ENCODE measurements at places on chromosomes 2 and 18.

DNA sequence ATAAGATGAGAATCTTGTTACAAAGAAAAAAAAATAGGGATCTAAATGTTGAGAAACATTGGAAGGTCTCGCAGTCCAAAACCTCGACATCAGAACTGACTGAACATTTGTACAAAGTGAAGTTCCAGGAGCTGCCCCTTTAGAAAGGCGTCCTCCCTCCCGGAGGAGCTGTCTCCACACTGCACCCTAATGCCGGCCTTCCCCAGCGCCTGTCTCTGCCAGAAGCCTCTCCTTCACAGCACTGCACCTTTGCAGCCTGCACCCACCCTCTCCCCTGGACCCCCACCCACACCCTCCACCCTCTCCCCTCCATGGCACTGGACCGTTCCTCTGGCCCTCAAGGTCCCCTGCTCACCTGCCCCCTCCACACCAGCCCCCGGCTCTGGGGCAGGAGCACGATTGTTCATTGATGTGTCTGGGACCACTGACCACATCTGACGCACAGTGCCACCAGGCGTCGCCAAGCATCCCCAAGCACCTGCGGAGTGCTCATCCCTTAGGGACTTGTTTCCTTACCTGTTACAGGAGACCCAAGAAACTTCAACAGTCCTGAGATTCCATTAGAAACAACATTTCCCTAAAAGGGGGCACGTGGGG, 90.3 kb upstream of the SNTG2 start:
- DNase-seq = peak; percentile 37

- DNase-seq = no peak
Observed at GRCh38 chr2:45256173-45256866, 247.1 kb upstream of the SIX2 start.

DNA sequence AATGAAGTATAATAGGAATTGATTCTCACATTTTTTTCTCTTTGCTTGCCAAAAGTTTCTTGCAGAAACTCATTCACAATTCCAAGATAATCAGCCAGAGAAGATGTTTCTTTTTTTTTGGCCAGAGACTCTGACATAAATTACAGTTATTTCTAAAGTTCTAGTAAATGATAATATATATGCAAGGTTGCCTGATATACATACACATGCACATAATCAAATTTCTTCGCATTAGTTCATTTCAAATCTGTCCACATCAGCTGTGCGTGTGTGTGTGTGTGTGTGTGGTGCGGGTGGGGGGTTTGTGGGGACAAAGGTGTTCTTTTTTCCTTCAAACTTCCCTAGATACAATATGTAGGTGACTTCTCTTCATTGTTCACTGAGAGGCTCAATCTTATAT, 33.2 kb downstream of the OSGEPL1 start:
- DNase-seq = no peak

DNA sequence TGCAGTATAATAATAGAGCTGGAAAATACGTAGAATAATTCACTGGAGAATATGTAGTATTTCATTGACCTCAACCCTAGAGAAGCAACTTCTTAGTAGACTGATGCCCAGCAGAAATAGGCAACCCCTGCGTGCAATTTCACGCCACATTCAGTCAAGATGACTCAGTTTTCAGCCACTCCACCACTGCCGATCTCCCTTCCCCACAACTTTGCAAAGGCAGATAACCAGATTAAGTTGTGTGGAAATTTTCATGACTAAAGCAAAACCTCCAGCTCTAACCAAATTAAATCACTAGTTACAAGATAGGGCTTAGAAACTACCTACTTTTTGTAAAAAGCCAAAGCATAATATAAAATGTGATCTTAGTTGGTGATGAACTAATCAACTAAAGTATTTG, 63.3 kb upstream of the STK17B start:
- no peak for DNase-seq

GRCh38 chr2:189386741-189387140, 54.5 kb upstream of the WDR75 start:
- DNase-seq = no peak

DNA sequence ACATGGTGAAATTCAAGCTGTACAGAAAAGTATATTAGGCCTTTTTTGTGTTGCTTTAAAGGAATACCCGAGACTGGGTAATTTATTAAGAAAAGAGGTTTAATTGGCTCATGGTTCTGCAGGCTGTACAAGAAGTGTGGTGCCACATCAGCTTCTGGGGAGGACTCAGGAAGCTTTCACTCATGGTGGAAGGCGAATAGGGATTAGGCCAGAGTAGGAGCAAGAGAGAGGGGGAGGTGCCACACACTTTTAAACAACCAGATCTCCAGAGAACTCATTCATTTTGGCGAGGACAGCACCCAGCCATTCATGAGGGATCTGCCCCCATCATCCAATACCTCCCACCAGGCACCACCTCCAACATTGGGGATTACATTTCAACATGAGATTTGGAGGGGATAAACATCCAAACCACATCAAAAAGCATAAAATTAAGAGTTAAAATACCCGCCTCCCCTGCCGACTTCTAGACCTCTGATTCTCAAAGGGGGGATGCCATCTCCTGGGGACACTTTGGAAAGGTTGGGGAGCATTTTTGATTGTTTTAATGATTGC, 15.1 kb upstream of the LIPG start:
- DNase-seq = no peak

GRCh38 chr2:85666435-85667316, 1.3 kb downstream of the SFTPB start:
- no peak for DNase-seq

GRCh38 chr18:35409911-35410310, 32.8 kb upstream of the ZNF396 start:
- no peak for DNase-seq

DNA sequence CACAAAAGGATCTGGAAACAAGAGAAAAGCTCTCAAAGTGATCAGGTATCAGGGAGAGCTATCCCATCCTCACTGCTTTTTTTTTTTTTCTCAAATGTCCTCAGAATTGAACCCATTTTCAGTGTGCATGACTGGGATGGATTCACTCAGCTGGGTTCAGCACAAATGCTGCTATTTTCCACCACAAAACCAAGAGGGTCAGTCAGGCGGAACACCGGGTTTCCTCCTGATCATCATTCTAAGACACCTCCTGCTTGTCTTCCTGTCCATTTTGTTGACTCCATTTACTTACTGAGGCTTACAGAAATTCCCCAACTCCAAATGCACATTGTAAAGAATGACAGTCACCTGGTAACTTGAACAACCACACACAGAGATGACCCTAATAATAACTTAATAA, 39.9 kb downstream of the CYRIA start:
- DNase-seq = no peak

GRCh38 chr2:177520324-177520723, 127.8 kb downstream of the AGPS start:
- DNase-seq = no peak

- peak; percentile 31 for DNase-seq
Observed at GRCh38 chr2:109255654-109256053, 126.6 kb downstream of the SH3RF3 start.
